ENCODE measurements at places on chromosomes 3 and 15.
A peak's percentile ranks its signal among the peaks of the same experiment; 100 is the strongest.

DNA sequence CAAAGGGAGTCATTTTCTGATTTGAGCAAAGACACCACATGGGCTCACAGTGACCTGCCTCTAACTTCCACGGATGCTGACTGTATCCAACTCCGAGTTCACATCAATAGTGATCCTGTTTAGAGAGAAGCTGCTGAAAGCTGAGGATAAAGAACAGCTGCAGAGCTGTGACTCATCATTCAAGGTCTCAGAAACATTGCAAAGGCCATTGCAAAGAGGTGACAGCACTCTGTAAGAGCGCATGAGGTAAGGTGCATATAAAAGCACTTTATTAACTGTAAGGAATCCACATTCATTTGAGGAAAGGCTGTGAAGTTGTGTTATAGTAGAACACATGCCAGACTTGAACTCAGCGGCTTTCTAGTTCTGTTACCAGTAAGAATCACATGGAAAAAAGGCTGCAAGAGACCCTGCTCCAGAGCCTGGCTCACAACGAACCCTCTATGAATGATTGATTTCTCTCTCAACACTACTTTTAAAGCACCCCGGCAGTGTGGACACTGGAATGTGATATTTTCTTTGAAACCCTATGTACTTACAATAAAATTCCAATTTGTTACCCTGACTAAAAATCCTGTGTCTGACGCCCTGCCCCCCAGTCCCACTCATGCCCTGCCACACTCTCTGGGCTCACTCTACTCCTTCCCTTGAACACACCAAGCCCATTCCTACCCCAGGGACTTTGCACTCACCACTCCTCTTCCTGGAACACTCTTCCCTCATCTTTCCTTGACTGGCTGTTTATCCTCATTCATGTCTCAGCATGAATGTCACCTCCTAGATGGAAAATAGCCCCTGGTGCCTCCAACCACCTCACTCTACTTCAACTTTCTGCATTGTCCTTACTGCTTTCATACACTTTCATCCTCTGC, 111.2 kb downstream of the LSM3 start:
- peak; percentile 71 for DNase-seq

GRCh38 chr3:27535809-27536392, 51.7 kb upstream of the SLC4A7 start:
- DNase-seq, result peak; percentile 84

DNA sequence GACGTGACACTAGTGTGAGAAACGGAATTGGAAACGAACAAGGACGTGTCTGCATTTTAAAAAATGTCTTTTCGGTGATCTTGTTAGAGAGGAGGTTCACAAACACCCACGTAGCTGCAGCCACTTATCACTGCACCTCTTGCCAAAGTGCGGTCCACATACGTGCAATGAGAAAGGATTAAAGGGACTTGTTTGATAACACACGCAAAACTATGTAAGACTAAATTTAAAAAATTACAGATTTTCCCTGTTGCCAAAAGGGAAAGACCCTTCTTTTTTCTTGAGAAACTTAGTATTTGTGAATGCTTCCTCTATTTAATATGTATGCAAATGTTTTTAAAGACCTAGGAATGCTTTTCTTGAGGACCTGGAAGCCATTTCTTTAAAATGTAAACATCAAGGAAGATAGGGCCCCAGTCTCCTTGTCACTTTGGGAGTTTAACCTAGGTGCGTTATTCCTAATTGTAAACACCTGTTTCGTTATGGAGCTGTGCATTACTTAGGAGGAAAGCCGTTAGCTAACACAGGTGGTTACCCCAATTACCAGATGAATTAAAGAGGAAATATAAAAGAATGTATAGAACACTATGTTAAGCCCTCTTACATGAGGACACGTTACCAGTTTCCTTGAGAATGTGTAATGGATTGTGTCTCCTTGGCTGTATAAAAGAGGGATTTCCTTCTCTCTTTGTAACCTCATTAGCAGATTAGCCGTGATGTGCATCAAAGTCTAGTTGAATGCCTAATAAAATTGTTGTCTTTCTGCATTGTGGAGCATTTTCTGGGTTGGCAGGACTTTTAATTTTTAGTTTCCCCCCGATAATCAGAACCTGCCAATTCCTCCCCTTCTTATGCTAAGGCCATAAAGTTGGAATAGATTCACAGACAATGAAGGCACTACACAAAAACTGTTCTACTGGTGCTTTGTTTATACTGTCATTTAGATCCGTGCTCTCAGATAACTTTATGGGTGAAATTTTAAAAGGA, 1.0 kb downstream of the LEKR1 start:
- peak; percentile 18 for DNase-seq

GRCh38 chr3:157384031-157384430, 52.6 kb upstream of the PTX3 start:
- no peak for DNase-seq

GRCh38 chr3:45126730-45127129, 19.4 kb downstream of the CDCP1 start:
- DNase-seq, result peak; percentile 44

DNA sequence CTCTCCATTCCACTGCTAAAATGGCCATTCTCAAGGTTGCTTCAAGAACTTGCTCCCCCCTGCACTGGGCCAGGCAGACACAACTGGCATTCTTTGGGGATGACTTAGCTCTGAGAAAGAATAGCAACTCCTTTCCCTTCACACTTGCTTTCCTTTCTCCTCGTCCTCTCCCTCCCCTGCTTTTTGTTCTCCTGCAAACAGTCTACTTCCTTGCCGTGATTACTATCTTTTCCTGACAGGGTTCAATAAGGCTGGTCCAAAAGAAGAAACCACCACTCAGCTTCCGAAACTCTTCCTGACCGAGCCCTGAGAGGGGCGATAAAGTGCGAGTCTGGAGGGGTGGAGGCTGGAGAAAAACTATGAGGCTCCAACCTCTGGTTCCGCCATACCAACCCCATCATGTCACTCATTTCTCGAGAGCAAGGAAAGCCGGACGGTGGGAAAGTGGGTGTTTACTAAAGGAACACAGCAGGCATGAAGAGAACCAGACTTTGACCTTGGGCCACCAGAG, 5.0 kb downstream of the AMOTL2 start:
- peak; percentile 88 for DNase-seq

DNA sequence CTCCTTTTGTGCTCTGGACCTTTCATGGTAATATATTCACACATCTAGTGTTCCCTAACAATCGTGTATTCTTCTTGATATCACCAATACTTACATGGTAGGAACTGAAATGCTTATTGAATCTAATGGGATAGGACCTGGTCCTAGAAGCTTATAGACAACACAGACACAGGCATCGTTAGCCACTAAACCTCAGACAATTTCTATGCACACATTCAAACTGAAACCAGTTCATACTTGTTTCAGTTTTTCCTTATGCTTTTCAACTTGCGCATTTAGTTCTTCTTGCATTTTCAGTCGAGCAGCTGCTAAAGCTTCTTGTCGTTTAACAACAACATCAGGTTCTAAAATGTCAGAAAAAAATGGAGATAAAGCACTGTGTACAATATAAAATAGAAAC, 2.3 kb downstream of the SELENOS start:
- DNase-seq, result no peak

GRCh38 chr3:160135851-160136250, 89.4 kb upstream of the C3orf80 start:
- no peak for DNase-seq

GRCh38 chr3:144105542-144105941, 133.9 kb downstream of the DIPK2A start:
- peak; percentile 7 for DNase-seq

DNA sequence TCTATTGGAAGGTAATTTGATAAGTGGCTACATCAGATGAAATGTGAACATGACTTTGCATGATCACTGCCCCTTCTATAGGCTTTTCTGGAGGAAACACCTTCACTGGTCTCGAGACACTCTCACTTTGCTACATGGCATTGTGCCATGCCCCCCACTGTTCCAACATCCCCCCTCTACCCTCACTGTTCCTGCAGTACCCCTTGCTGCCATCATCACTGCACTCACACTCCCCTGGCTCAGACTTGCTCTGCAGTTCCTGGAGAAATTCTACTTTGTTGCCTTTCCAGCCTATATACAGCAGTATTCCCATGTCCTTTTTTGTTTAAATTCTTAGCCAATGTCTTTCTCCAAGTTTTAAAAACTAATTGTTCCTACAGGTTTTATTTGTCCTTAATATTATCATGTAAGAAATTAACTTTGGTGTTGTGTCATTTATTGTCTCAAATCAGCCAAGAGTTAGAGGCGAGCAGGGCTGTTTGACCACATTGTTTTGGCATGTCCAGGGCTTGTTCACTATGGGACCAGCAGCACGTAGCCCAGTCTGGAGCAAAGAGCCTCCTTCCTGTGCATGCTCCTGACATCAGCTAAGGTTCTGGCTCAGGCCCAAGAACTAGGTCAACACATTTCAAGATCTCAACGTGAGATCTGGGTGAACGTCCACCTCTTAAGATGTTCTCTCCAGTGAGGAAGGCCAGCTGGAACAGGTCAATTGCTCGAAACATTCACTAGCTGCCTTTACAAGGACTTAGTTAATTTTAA, 246.4 kb downstream of the SLC9A9 start:
- DNase-seq, result peak; percentile 43

GRCh38 chr3:162436826-162437225, 940.2 kb downstream of the OTOL1 start:
- no peak for DNase-seq

DNA sequence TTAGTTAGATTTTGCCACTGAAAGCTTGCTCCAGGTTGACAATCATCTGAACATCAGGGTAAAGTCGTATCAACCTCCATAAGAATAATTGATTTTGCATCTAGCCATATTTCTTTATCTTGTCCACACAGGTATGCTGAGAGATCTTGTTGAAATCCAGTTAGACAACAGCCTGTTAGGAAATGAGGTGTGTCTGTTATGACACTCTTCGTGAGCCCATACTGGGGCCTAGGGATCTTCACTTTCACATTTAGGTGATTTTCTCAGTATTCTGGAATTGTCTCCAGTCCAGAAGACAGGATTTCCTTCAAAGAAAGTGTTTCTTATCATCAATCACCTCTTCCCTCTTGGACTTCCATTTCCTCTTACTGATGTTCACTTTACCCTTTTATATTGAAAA, 18.1 kb downstream of the DNAJB11 start:
- DNase-seq, result peak; percentile 34

DNA sequence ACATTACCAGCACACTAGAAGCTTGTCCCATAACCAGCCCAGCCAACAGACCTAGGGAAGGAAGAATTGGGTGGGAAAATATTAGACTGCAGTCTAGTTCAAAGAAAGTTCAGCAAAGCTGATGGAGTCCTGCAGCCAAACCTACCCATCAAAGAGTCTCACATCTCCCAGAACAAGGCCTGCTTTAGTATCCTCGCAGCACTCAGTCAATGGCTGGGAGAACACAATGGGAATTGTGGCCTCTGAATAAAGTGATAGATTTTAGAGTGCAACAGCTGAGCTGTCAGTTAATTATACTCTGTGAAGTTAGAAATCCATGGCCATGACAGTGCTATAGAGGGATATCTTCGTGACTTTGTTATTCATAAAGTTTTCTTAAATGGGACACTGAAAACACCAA, 207.2 kb upstream of the NAALADL2 start:
- no peak for DNase-seq

GRCh38 chr3:129553719-129554118, 10.7 kb downstream of the H1-8 start:
- no peak for DNase-seq

DNA sequence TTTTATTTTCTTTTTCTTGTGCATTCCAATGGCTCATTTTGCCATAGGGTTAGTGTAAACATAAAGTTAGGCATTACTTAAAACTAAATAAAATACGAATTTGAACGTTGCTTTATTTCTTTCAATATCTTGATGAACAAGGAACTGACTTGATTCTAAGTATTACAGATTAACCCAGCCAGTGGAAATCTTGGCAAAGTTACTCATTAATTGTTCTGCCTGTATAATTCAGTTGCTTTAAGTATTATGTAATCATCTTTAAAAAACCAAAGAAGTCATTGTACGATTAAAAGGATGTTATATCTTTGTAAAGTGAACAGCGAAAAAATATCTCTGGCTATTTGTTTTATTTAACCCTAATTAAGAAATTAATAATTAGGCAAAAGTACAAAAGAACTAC, 737.9 kb upstream of the BCHE start:
- no peak for DNase-seq

GRCh38 chr15:82969353-82969752, 16.7 kb upstream of the RAMAC start:
- DNase-seq, result no peak

- no peak for DNase-seq
These were observed 16.7 kb upstream of the SECISBP2L start for GRCh38 chr15:49062900-49063299.

DNA sequence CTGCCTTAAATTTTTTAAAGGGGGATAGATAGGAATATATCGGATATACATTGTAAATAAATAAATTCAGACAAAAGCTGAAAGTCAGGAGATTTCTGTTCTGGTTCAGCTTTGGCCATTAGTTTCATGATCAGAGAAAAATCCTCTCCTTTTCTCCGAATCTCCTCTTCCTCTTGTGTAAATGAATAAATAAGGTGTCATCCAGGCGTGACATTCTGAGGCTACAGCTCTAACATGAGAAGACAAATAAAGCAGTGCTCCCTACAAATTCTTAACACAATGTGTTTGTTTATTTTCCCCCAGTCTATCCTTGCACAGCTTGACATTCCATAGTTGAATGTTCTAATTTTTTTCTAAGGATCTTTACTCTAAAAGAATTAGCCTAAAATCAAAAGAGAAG, 9.4 kb upstream of the MB21D2 start:
- DNase-seq, result no peak

Data from M059J (cell line).